NCI-H2107 (cell line): ENCODE measurements at places on chromosomes 13 and 19.

- no peak for DNase-seq
These were observed 140.2 kb downstream of the TNFSF13B start for GRCh38 chr13:108409730-108410129.

- DNase-seq, result no peak
These were observed 6.4 kb downstream of the DACH1 start for GRCh38 chr13:71860547-71861138.

DNA sequence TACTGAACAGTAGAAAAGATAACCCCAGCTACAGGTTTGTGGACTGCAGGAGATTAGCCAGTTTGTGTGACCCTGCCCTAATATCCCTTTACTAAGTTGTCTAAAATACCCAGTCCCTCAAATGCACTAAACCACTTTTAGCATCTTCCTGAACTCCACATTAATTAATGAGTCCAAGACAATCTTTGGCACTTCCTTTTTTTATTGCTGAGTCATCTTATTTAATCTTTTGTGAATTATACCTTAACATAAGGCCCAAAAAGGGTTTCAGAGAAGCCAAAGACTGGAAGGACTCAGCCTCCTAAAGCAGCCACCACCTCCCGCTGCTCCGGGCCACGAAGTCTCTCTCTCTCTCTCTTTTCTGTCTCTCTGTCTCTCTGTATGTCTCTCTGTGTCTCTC is 48.8 kb upstream of the PDCD5 start:
- no peak for DNase-seq

GRCh38 chr19:7924241-7924640 is 1.7 kb downstream of the CTXN1 start:
- no peak for DNase-seq

DNA sequence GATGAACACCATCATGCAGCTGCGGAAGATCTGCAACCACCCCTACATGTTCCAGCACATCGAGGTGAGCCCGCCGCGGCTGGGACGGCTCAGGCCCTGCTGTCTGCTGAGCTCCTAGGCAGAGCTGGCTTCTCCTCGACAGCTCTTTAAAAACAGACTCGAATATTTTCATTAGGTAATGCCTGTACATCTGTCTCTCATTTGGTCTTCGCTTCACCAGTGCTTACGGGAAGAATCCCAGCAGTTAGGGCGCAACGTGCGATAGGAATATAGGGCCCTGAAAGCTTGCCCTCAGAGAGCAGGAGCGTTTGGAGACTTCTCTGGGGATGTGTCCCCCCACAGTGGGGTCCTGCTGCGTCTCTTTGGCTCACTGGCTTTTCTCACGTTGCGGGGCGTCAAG is 63.8 kb upstream of the LDLR start:
- DNase-seq, result no peak

GRCh38 chr13:79771493-79771892 is 290.5 kb downstream of the NDFIP2 start:
- DNase-seq, result no peak

DNA sequence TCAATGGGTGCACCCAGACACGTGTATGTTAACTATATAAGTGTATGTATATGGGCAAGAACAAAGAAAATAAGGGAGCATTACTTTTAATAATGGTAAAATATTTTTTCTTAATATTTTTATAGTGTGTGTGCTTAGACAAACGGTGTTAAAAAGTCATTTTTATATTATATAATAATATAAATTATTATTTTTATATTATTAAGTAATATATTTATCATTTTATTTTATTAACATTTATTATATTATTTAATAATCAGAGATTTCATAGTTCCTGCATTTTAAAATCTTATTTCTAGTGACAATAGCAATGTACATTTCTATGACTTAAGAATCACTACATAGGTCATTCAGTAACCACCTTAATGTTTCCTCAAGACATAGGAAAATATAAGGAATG is 184.4 kb downstream of the SLITRK5 start:
- no peak for DNase-seq

DNA sequence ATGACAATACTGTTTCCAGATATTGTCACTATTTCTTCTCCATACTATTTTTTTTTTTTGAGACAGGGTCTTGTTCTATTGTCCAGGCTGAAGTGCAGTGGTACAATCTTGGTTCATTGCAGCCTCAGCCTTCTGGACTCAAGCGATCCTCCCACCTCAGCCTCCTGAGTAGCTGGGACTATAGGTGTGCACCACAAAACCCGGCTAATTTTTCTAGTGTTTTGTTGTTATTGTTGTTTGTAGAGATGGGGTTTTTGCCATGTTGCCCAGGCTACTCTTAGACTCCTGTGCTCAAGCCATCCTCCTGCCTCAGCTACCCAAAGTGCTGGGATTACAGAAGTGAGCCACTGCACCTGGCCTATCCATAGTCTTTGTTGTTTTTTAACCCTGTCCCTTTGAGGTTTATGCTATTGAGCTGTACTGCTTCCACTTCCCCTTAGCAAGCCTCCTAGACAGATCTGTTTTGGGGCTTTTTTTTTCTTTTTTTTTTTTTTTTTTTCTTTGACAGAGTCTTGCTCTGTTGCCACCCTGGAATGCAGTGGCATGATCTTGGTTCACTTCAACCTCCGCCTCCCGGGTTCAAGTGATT is 27.6 kb upstream of the MAP3K10 start:
- DNase-seq, result no peak

DNA sequence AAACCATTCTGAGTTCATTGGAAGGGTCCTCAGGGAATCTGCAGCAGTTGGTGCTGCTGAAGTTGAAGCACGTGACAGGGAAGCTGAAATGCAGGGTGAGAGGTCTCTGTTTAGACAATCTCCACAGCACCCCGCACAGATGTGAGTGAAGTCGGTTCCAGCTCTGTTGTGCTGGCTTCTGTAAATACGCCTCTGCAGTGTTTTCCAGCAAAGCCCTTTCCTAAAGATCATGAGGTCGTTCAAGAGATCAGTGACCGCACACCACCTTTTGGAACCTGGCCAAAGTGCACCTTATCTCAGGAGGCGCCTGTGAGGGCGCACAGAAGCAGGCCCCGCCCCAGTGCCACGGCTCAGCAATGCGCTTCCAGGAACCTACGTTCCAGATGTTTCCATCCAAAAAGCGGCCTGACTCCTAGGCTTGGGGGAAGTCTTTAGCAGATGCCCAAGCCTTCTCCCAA is 10.8 kb downstream of the CUL4A start:
- no peak for DNase-seq

DNA sequence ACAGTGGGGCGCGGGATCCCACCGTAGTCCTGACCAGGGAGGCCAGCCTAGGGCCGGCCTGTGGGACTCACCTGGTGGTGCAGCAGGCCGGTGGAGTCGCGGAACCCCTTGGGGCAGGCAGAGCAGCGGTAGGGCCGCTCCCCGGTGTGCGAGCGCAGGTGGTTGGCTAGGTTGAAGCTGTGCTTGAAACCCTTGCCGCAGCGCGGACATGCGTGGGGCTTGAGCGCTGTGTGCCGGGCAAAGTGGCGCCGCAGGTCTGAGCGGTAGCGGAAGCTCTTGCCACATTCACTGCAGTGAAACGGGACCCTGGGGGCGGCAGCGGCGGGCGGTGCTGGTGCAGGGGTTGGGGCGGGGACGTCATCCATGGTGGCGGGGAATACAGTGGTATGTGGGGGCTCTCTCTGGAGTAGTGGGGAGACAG is 1.8 kb downstream of the FIZ1 start:
- no peak for DNase-seq

DNA sequence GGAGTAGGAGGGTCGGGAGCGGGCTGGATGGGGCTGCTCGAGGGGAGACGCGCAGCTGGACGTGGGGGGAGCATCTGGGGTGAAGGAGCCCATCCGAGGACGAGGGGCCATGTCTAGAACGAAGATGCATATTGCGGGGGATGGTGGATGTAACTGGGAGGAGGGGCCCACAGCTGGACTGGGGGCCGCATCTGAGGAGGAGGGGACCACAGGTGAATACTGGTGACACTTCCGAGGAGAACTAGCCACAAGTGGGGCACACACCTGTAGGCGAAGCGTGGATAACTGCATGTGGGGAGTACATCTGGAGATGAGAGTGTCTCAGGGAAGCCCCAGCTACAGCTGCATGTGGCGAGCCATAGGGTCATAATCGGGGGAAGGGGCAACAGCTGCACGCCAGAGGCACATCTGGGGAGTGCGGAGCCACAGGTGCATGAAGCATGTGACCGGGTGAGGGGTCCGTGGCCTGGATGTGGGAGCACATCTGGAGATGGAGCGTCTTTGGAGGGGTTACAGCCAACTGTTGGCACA is 402 bp downstream of the ZSWIM9 start:
- no peak for DNase-seq
